Mesenchymal stem cell (in vitro differentiated cells and primary cell): ENCODE measurements at places on chromosomes 1 and 21.

DNA sequence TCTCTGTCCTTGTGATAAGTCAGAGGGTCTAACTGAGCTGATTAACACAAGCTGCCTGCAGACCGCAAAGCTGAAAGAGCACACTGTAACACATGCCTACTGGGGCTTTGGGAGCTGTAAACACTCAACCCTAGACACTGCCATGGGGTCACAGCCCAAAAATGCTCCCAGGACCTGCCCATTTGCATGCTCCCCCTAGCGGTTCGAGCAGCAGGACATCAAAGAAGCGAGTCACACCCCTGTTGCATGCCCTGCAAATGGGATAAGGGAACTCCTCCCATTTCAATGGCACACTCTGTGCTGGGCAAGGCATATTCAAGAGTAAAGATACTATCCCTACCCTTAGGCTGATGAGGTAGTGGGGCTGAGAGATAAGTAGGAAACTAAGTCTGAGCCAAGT is 22.8 kb downstream of the LCE3E start:
- no peak for DNase-seq

GRCh38 chr1:231162970-231163829 is 1.3 kb downstream of the TRIM67 start:
- DNase-seq, result no peak

DNA sequence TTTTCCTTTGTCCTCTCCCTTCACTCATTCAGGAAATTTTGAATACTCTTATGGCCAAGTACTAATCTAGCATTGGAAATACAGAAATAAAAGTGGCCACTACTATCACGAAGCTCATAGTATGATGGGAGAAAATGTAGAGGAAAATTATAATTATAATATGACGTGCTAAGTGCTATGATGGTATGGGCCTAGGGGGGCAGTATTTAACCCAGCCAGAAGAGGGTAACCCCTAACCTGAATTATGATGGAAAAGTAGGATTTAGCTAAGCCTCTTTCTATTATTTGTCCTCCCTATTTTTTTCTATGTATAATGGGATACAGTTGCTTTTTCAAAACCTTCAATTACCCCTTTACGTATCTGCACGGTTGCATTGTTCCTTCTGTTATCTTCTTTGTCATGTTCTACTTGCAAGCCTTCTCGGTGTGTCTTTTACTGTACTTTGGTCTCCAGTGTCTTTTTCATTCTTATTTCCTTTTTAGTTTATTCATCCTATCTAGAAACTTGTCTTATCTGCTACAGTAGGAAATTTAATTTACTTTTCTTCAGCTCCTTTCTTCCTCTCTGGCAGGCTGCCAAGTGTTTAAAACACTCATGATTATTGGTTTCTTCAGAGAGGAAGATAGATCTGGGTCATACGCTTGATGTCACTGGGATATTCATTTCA is 88.8 kb upstream of the GPR52 start:
- no peak for DNase-seq

DNA sequence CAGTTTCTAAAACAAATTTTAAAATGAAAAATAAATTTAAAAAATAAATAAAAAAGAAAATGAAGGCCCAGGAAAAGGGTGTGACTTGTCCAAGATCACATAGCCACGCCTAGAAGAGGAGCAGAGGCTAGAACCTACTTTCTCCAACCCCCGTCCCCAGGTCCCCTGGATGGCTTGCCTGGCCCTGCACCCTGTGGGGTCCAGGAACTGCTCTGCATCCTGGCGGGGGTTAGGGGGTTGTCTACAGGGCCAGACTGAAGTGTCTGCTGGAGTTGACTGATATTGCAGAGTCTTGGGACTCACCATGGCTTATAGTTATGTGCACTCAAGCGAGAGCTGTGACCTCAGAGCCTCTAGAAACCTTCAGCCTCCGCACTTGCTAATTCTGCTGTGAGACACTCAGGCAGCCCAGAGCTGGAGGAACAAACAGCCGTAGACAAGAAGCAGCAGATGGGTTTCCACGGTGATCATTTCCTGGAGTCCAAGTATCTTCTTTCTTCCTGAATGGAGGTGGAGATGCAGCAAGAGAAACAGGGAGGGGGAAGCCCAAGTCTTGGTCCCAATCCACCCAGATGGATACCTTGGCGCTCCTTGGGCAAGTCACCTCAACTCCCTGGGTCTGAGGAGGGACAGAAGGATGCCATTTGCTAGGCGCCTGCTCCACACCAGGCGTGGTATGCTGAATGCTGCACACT is 5.2 kb upstream of the EXTL1 start:
- peak; percentile 55 for DNase-seq

- DNase-seq, result no peak
Observed at GRCh38 chr1:18580691-18581419, 49.8 kb upstream of the PAX7 start.

DNA sequence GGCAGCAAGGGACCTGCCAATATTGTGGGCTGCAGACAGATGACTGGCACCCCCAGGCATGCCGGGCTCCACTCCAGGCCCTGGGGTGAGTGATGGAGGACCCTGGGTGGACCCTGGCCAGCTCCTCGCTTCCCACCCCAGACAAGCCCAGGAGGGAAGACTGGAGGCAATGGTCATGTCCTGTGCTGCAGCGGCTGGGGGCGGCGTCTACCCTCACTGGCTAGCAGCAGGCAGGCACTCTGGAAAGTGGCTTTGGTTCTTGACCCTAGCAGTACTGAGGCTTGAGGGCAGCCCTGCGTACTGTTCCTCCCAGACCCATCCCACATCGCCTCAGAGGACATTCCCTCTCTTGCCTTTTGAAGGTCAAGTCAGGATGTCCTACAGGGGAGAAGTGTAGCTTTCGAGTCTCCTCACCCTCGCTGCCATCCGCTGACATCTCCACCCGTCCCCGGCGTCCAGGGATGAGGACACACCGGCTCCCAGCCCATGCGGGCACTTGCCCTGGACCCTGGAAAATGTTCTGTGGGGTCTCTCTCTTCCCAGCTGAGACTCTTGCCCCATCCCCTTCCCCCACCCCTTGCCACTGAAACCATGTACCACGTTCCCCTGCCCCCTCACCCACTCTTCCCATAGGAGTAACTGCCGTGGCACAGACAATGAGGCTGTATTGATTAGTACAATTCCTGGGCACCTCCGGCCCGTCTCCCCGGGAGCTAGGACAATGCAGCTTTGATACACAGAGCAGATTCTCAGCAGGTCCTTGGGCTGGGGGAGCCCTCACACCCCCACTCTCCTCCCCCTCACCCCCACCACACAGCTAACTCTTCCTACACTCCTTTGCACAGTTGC is 15.0 kb downstream of the SLC6A9 start:
- no peak for DNase-seq

GRCh38 chr21:41961282-41961701 is 7.5 kb upstream of the C2CD2 start:
- DNase-seq, result peak; percentile 91

GRCh38 chr1:53090227-53091147 is 28.5 kb downstream of the PODN start:
- DNase-seq, result no peak

- DNase-seq, result no peak
Observed at GRCh38 chr1:9369964-9370788, 77.5 kb downstream of the SPSB1 start.

- DNase-seq, result no peak
Observed at GRCh38 chr1:15083578-15083977, 70.0 kb upstream of the TMEM51 start.

DNA sequence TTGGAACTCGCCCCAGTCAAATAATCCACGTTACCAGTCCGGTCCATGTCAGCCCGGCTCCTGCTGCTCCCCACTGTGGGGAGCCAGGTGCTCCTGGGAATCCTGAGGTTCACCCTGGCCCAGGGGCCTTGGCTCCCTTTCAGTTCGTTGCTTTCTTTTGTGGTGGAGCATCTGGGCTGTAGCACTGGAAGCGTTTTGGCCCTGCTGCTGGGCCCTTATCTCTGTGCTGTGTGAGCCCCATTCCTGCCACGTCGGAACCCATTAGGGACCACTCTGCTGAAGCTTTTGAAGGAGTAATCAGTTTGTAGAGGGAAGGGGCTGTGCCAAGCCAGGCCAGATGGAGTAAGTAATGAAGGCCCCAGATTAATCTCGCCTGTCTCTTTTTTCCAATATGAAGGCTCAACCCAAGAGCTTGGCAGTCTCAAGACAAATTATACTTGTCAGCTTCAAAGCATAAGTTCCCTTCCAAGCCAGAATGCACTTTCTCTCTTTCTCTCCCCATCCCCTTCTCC is 82.3 kb downstream of the PGM1 start:
- DNase-seq, result no peak
